Vagina (tissue), 2 donors: ENCODE measurements at places on chromosomes 5 and 9. TPM values are rescaled to one million over a fixed set of nuclear protein-coding genes. Genes with fewer than 3 reads are reported as not detected.

- DNase-seq = no peak
These were observed 6.7 kb downstream of the DAB2IP start for GRCh38 chr9:121658166-121658565.

The IRGM gene
- 0.98 TPM for total RNA-seq

GRCh38 chr5:180178531-180179441, 30.2 kb downstream of the RASGEF1C start:
- no peak for DNase-seq

- DNase-seq = no peak
These were observed 222.7 kb upstream of the RASEF start for GRCh38 chr9:83285445-83286225.

- no peak for DNase-seq
These were observed 43.5 kb downstream of the DMAC1 start for GRCh38 chr9:7756088-7756487.
